ENCODE measurements at places on chromosomes 16 and 17.

- DNase-seq, result no peak
Observed at GRCh38 chr16:1495211-1495888, 2.2 kb downstream of the TELO2 start.

DNA sequence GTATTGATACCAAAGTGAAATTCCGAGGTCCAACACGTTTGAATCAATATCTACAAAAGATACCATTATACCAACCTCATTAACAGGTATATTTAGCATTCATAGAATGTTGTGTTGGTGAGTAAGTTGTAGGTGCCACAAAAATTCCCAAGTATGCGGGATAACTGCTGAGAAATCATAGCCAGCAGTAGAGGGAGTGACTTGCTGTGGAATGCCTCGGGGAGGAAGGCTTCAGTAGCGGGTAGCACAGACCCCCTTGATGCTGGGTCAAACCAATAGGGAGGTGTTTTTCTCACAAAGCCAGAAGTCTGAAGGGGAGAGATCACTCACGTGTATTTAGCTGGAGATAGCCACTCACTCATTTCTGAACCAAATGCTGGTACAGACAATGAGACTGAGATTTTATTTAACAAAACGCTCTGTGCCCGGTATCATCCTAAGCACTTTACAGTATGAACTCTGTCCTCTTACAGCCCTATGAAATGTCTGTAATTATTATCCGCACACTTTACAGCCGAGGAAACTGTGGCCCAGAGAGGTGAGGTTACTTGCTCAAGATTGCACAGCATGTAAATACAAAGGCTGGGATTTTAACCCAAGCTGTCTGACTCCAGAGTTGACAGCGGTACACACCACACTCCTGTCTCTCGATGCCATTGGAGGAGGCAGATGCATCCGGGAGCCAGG is 23.1 kb downstream of the HSBP1 start:
- no peak for DNase-seq

DNA sequence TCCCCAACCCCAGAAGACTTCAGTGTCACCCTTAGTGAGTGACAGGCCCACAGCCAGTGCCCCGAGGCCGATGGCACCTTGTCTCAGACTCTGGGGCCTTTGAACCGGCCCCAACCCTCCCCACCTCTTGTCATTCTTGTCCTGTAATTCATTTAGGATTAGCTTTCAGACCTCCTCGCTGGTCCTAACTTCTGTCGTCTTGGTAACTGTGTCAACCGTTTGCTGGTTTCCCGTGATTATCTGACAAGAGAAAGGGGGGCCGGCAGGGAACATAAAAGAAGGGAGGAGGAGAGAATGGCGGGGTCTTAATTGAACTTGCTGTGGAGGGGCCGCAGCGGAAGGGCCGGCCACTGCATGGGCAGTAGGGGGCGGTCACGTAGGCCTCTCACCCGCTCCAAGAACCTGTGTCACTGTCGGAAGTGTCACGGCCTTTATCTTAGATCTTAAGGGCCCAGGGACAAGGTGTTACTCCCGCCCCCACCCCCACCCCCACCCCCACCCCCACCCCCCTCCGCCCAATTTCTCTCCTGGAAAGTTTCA is 46.5 kb upstream of the GSE1 start:
- no peak for DNase-seq

DNA sequence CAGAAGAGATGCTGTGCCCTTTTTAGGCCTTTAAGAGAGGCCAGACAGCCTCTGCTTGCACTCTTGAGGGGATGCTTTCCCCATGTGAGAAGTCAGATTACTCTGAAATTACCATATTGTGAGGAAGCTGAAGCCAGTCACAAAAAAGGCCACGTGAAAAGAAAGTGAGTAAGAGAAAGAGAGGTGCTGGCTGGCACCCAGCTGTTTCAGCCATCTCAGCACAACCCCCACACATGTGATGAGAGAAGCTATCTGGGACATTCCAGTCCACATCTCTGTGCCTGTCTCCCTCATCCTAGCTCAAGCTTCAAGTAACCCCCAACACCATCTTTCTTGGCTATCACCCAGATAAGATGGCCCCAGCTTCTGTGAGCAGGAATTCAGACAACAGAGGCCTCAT is 131.4 kb downstream of the HS3ST2 start:
- DNase-seq, result no peak

DNA sequence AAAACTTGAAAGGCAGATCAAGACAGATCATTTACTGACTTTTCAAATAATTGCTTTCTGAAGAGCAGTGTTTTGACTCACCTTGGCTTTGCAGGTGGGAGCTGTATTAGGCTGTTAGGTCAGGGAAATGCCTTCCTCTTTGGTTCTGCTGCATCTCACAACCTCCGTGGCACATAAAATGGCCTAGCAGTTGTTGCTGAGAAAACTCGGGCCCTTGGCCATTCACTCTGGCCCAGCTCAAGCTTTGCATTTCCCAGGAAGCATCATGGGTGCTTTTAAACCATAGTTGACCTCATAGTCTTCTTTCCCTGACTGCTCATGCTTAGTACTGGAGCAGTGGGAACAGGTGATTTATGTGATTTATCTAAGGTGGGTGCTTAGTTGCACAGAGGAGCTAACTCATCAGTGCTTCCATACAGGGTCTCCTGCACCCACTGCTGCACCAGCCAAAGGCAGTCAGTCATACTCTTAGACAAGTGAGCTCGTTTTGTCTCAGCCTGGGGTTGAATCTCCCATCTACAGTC is 83.6 kb downstream of the KSR1 start:
- DNase-seq, result no peak

DNA sequence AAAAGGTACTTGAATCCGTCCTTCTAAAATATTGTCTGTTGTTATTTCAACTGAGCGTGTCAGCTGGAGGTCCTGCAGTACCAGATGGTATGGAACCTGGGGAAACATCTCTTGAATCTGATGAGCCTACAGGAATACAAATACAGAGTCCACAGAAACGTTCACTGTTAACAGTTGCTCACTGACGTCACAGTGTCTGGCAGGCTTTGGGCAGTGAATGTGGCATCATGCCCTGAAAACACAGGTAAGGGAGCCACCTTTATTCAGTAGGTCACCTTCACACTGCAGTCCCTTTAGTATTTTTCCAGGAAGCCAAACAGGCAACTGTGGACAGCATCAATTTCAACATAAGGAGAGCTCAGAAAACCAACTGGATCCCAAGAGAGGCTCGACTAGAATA is 56.1 kb downstream of the AMFR start:
- DNase-seq, result no peak

DNA sequence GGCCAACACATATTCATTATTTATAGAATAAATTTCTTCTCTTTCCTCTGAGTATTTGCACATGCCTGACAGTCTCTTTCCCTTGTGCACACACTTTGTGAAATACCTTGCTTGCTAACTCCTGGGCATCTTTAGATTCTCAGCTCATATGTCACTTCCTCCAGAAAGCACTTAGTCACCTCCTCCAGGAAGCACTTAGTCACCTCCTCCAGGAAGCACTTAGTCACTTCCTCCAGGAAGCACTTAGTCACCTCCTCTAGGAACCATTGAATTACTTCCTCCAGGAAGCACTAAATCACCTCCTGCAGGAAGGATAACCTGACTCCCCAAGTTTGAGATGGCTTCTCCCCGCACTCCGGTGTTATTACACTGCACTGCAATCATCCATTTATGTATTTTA is 462.5 kb upstream of the EEF2KMT start:
- no peak for DNase-seq

DNA sequence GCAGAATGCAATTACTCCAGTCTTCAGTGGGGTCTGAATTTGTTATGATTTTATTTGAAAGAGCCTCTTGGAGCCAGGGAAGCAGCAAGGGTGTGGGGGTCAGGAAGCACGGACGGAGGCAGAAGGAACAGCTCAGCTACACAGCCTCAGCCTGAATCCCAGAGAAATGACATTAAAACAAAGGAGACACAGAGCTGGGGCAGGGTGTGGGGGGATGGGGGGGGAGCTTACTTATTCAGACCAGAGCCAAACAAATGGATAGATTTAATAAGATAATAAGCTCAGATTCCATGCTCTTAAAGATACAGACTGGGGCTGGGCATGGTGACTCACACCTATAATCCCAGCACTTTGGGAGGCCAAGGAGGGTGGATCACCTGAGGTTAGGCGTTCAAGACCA is 195.3 kb downstream of the ZNF423 start:
- DNase-seq, result no peak

DNA sequence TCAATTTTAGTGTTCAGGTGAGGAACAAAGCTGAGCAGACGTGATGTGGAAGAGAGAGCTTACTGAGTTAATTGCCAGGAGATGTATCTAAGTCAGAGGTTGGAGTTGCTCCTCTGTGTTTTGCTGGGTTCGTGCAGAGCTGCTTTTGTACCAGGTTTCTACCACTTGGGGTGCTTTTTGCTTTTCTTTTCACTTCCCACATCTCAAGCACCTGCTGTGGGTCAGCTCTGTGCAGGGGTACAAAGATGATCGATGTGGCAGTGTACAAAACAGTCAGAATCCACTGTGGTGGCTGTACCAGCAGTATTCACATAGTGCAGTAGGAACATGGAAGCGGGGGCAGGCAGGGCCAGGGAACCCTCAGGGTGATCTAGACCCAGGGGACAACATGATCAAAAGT is 14.8 kb downstream of the UNK start:
- DNase-seq, result no peak

DNA sequence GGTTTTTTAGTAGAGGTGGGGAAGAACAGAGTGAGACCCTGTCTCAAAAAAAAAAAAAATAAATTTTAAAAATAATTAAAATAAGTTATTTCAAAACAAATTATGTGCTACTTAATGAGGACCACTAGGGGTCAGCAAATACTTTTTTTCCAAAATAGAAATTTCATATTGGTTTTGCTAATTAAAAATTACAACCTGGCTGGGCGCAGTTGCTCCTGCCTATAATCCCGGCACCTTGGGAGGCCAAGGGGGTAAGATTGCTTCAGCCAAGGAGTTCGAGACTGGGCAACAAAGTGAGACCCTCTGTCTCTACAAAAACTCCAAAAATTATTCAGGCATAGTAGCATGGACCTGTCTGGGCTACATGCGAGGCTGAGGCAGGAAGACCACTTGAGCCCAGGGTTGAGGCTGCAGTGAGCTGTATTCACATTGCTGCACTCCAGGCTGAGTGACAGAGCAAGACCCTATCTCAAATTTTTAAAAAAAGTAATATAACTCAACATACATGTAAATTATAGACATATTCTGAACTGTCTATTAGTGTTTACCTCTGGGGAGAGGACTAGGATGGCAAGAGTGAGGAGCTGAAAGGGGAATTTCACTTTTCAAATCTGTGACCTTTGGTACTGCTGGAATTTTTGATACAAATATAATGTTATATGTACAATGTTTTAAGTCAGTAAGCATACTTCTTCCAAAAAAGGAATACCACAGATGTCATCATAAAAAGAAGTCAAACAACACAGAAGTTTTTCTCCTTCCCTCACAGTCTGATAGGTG is 8.1 kb downstream of the MEIOB start:
- DNase-seq, result no peak

DNA sequence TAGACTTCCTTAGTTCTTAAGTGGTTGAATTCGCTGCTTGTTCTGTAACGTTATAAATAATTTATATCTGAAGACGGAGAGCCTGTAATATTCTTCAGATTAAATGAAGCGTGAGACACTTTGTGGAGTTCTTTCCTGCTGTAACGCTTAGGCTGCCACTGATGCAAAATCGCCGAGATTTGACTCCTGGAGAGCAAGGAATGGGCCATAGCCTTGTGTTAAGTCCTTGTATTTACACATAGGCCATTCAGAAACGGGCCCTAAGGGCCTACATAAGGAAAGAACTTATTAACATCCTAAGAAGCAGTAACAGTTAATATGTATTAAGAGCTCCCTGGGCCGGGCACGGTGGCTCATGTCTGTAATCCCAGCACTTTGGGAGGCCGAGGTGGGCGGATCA is 936 bp downstream of the EMC6 start:
- DNase-seq, result no peak

- DNase-seq, result no peak
Observed at GRCh38 chr17:260031-260791, 78.8 kb upstream of the DOC2B start.
